ENCODE measurements at places on chromosomes 1 and 21.

DNA sequence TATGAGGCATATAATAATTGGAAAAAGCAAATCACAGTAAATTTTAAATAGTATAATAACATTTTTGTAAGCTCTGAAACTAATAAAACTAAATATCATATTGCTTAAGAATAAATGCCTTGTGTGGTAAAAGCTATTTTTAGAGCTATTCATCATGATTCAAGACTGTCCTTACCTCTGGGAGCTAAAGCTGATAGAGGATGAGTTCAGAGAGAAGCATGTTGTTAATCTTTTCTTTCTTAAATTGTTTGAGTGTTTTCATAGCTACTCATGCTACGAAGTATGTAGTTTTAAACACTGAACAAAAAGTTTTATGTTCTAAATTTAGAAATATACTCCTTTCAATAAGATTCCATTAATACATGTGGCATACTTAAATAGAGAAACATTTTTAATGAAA lies 30.5 kb downstream of the IFI16 start:
- DNase-seq = no peak

- no peak for DNase-seq
Measured at GRCh38 chr1:43349594-43350306, 9.0 kb upstream of the CDC20 start.

DNA sequence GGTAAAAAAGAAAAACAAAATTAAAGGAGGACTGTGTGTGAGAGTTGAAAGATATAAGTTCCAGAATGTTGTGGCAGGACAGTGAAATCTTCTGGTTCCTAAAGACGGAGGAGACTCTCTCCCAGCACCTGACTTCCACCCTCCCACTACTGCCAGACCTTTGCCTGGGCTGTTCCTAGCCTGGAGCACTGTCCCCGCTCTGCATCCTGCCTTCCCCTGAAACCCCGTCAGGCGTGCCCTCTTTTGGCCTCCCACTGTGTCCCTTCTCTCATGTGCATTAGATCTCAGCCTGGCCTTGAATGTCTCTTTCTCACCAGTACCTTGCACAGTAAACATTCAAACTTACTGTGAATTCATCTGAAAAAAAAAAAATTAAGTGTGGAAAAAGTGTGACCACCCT lies 74.1 kb downstream of the VPS26C start:
- no peak for DNase-seq

DNA sequence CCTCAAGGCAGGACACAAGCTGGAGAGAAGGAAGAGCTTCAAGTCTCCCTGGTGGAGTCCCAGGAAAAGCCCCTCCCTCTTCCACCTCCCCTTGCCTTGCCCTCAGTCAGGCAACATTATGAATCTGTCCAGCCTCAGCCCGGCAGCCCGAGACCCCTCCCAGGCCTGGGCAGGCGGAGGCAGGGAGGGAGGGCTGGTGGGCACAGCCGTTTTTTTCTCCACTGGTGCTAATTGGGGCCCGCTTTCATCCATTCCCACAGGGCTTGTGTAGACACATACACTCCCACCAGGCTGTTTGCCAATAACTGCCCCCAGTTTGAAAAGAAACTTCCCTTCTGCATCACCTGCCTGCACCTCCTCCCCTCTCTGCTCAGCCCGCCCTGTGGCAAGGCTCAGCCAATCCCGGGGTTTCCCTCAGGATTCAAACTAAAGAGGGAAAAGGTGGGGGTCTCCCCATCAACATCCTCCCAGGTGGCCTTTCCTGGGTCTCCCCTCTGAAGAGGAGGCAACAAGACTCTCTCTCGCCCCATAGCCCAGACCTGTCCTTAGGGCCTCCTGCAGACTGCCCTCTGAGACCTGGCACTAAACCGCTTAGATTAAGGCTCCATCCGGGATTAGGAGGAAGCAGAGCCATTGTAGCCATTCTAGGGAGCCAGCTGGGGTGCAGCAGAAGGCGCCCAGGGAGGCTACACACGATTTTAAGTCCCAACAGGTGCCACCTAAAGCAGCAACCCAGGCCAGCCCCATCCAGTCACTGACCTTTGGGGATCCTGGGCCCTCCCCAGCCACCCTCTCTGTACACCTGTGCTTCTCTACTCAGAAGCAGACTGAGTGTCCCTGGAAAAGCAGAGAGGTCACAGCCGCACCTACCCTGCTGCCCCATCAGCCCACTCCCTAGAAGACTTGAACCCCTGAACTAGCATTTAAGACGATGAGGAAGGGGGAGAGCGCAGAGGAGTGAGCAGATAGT lies 3.5 kb downstream of the IGSF9 start:
- no peak for DNase-seq

- no peak for DNase-seq
Measured at GRCh38 chr1:170558731-170559130, 26.8 kb downstream of the GORAB start.

GRCh38 chr1:107776900-107777663 lies 187.9 kb downstream of the VAV3 start:
- DNase-seq = peak; percentile 46

DNA sequence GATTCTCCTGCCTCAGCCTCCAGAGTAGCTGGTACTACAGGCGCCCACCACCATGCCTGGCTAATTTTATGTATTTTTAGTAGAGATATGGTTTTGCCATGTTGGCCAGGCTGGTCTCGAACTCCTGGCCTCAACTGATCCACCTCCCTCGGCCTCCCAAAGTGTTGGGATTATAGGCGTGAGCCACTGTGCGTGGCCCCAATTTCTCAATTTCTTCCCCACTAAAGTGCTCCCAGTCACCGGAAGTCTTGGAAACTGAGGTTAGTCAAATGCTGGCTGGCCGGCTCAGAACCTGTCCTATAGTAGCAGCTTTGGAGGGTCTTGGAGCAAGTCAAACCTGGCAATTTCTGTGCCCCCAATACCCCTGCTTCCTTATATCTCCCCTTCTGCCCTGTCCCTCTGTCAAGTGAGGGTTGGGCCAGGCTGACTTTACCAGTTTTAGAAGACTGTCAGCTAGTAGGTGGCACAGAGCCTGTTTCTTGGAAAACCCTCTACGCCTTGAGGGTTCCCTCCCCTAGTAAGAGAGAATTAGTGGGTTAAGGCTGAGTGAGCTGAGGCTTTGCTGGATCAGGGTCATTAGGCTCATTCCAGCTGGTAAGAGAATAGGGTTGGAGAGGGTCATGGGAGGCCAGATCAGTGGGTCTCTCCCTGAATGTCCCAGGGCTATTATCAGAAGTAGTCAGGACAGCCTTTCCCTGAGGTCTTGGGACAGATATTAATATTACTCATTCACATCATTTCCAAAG lies 8.3 kb upstream of the EPB41 start:
- no peak for DNase-seq
